Caco-2 (cell line): ENCODE measurements at places on chromosomes 7 and 10. TPM values are rescaled to one million over a fixed set of nuclear protein-coding genes. Genes with fewer than 3 reads are reported as not detected.
A peak's percentile ranks its signal among the peaks of the same experiment; 100 is the strongest.

Gene GRM3
- not detected in 2 replicates for total RNA-seq

GRCh38 chr7:140165422-140165821 is 11.4 kb downstream of the KDM7A start:
- peaks cover 8% of the 10 kb centered on the region for H3K4me1 ChIP-seq
- DNase-seq: no peak
- no peaks in the 10 kb centered on the region for H3K36me3 ChIP-seq
- H3K27ac ChIP-seq: no peak overlapping the region

GRCh38 chr10:4053940-4054339 is 268.9 kb upstream of the KLF6 start:
- H3K4me3 ChIP-seq: no peak overlapping the region
- DNase-seq: no peak
- no peak overlapping the region for H3K27ac ChIP-seq
- H3K27me3 ChIP-seq: no peaks in the 10 kb centered on the region
- no peaks in the 10 kb centered on the region; the same call in 1 of the 2 replicates for H3K36me3 ChIP-seq
- peaks cover 5% of the 10 kb centered on the region for H3K4me1 ChIP-seq

Gene C7orf33
- total RNA-seq: 0.23 TPM in 1 of 2 replicates, not detected in the other

- no peak overlapping the region for H3K4me3 ChIP-seq
- no peaks in the 10 kb centered on the region for H3K36me3 ChIP-seq
- no peak overlapping the region for H3K27ac ChIP-seq
- no peaks in the 10 kb centered on the region for H3K4me1 ChIP-seq
- DNase-seq: peak; percentile 47
Observed at GRCh38 chr7:8365499-8366110, 67.8 kb upstream of the NXPH1 start.

Gene DLX6
- 3.5 and 3.9 TPM in 2 replicates for total RNA-seq

Gene INHBA
- 0.52 and 0.72 TPM in 2 replicates for total RNA-seq

Gene AS3MT
- total RNA-seq: 6.4 and 8.6 TPM in 2 replicates

DNA sequence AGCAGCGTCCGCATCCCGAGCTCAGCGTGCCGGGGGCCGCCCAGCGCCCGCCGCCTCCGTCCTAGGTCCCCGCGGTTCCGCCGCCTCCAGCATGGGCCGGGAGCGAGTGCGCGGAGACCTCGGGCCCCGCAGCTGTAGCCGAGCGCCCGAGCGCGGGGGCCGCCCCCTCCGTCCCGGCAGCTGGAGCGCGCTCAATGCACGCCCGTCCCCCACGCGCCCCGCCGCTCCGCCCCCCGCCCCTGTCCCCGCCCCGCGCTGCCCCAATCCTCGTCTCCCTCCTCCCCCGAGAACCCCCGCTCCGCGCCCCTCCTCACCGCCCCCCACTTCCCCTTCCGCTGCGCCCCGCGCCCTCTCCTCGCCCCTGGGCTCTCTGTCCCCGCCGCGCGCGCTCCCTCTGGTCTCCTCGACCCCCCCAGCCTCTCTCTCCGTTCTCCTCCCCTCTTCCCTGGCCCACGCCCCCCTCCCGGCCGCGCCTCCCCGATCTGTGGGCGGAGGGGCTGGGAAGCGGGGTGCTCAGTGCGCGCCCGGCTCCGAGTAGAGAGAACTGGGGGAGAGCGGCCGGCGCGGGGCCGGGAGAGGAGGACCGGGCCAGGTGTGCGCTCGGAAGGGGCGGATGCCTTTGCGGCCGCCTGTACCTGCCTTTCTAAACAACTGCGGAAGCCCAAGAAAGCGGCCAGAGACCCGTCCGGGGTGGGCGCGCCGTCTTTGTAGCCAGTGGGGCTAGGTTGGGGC is at the start of gene VIPR2:
TSS of gene VIPR2 (minus strand) at position 110 of the 732 bp plus-strand sequence. CDS start at position 14, 96 bp downstream.
- DNase-seq: no peak
- no peaks in the 10 kb centered on the region for H3K27me3 ChIP-seq
- no peak within 1 kb of the TSS for H3K4me3 ChIP-seq
- no peaks in the 10 kb centered on the region for H3K36me3 ChIP-seq
- H3K4me1 ChIP-seq: no peaks in the 10 kb centered on the region

- peaks cover 11% of the 10 kb centered on the region; the same call in 1 of the 2 replicates for H3K4me1 ChIP-seq
- no peak overlapping the region for H3K27ac ChIP-seq
- DNase-seq: no peak
- H3K4me3 ChIP-seq: no peak overlapping the region
Observed at GRCh38 chr10:125217990-125218675, 57.8 kb upstream of the CTBP2 start.

DNA sequence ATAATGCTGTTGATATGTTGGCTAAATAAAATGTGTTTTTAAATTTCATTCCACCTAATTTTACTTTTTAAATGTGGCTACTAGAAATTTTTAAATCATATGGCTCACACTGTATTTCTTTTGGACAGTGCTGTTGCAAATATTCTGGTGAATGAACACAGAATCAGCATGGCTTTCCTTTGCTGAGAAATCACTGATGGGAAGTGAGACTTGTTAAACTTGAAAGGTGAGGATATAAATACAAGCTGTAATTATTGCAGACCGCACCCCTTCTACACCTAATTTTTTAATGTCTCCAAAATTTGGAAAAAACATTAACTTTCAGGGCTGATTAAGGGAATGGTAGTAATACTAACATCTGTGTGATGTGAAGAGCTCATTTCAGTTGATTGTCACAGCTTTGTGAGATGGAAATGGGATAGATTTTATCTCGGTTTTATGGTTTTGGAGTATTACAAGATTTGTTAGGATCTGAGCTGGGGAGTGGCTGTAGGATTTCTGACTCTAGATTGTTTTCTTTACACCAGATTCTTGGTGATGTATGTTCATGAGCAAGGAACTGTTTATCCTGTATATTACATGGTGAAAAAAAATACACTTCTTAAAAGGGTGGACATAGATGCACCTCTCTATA is 1.3 kb downstream of the MIOS start:
- H3K4me3 ChIP-seq: peak overlapping the region; percentile 53
- H3K27me3 ChIP-seq: no peaks in the 10 kb centered on the region
- DNase-seq: no peak
- no peak overlapping the region for H3K27ac ChIP-seq

DNA sequence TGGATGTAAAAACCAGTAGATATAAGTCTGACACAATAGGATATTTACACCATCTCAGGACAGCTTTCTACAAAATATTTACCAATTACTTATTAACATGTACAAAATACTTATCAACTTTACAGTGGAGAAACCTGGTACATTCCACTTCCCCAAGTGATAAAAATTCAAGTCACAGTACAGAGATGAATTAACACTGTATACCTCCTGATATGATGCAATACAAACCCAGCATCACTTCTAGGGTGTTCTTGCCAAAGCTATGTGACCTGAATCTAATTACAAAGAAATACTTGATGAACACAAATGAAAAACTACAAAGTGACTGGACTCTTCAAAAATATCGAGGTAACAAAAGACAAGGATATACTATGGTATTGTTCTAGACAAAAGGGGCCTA is 156.4 kb upstream of the FGFR2 start:
- H3K36me3 ChIP-seq: peaks cover 3% of the 10 kb centered on the region; the same call in 1 of the 2 replicates
- H3K4me3 ChIP-seq: no peak overlapping the region
- H3K27me3 ChIP-seq: no peaks in the 10 kb centered on the region
- no peak for DNase-seq
- no peaks in the 10 kb centered on the region for H3K4me1 ChIP-seq
- no peak overlapping the region for H3K27ac ChIP-seq

- no peak for DNase-seq
- H3K27ac ChIP-seq: no peak overlapping the region
- H3K36me3 ChIP-seq: no peaks in the 10 kb centered on the region
- no peak overlapping the region for H3K4me3 ChIP-seq
- peaks cover 5% of the 10 kb centered on the region; the same call in 1 of the 2 replicates for H3K4me1 ChIP-seq
Observed at GRCh38 chr7:3461923-3462322, 160.9 kb downstream of the SDK1 start.

GRCh38 chr10:94439275-94439861 is 37.0 kb downstream of the TBC1D12 start:
- no peak overlapping the region for H3K27ac ChIP-seq
- no peaks in the 10 kb centered on the region for H3K27me3 ChIP-seq
- no peaks in the 10 kb centered on the region for H3K36me3 ChIP-seq
- peak; percentile 15 for DNase-seq
- peaks cover 24% of the 10 kb centered on the region for H3K4me1 ChIP-seq

GRCh38 chr7:137304624-137305235 is 38.8 kb downstream of the PTN start:
- H3K27ac ChIP-seq: no peak overlapping the region
- H3K36me3 ChIP-seq: no peaks in the 10 kb centered on the region
- no peaks in the 10 kb centered on the region for H3K4me1 ChIP-seq
- DNase-seq: no peak

GRCh38 chr7:44367475-44368043 is 42.2 kb upstream of the CAMK2B start:
- H3K4me1 ChIP-seq: no peaks in the 10 kb centered on the region
- H3K27ac ChIP-seq: no peak overlapping the region
- H3K36me3 ChIP-seq: no peaks in the 10 kb centered on the region
- no peak for DNase-seq
- no peaks in the 10 kb centered on the region for H3K27me3 ChIP-seq
- H3K4me3 ChIP-seq: no peak overlapping the region

DNA sequence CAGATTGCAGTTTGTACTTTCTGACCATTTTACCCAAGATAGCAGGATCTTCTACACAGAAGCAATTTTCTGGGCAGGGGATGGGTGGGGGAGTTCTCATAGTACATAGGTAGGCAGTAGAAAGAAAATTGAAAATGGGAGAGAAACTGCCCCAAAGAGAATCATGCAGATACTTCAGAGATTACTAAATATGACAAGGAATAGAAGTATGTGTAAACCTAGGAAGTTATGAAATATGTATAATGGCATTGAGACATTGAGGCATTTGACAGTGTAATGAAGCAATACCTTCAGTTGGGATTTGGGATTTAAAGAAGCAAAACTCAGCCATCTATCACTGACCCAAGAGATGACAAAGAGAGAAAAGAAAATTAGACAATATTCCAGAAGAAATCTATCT is 233.0 kb downstream of the PTN start:
- H3K4me3 ChIP-seq: no peak overlapping the region
- H3K27ac ChIP-seq: no peak overlapping the region
- no peak for DNase-seq
- no peaks in the 10 kb centered on the region for H3K36me3 ChIP-seq
- no peaks in the 10 kb centered on the region for H3K4me1 ChIP-seq
